K562 (cell line): ENCODE measurements at places on chromosomes 2 and 18.

GRCh38 chr2:146037334-146037870 lies 1517.5 kb upstream of the ZEB2 start:
- DNase-seq, result no peak

GRCh38 chr18:53971331-53971730 lies 253.1 kb downstream of the MBD2 start:
- DNase-seq, result no peak

GRCh38 chr2:119929537-119929936 lies 83.3 kb upstream of the EPB41L5 start:
- DNase-seq, result no peak

DNA sequence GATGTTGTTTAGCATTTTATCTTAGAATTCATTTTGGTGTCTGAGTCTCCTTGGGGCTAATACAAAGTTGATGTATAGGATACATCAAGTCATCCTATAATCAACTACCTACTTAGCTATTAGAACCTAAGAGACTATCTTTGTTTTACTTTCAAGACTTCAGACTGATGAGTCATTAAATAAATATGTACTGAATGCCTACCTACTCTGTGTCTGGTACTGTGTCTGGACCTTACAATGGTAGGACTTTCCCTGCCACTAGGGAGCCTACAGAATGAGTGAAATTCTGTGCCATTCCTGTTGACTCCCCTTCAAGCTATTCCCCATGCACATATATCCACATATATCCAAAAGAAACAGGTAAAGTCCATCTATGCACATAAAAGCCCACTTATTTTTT lies 114.5 kb downstream of the ERBB4 start:
- DNase-seq, result no peak

GRCh38 chr2:43193652-43194120 lies 32.7 kb downstream of the ZFP36L2 start:
- DNase-seq, result peak; percentile 39

- DNase-seq, result no peak
Measured at GRCh38 chr2:130728007-130728454, 839 bp upstream of the GPR148 start.

- DNase-seq, result no peak
Measured at GRCh38 chr2:176639671-176640070, 370.4 kb downstream of the MTX2 start.

GRCh38 chr2:241863536-241863954 lies 4.9 kb upstream of the PDCD1 start:
- no peak for DNase-seq

DNA sequence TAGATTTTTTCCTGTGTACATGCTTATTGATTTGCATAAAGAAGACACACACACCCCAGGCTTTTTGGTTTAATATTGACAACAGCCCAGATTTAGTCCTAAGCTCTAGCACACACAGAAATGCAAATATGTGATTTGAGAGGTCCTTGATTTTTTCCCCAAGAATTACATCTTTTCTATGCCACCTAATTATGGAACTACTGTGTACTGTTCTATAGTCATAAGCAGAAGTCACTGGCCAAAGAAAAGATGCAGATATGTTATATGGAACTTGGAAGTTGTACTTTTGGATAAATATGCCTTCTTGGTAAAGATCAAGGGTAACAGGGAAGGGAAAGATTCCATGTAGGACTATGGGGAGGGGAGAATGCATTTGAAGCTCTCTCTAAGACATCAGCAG lies 105.6 kb downstream of the SETBP1 start:
- DNase-seq, result no peak

DNA sequence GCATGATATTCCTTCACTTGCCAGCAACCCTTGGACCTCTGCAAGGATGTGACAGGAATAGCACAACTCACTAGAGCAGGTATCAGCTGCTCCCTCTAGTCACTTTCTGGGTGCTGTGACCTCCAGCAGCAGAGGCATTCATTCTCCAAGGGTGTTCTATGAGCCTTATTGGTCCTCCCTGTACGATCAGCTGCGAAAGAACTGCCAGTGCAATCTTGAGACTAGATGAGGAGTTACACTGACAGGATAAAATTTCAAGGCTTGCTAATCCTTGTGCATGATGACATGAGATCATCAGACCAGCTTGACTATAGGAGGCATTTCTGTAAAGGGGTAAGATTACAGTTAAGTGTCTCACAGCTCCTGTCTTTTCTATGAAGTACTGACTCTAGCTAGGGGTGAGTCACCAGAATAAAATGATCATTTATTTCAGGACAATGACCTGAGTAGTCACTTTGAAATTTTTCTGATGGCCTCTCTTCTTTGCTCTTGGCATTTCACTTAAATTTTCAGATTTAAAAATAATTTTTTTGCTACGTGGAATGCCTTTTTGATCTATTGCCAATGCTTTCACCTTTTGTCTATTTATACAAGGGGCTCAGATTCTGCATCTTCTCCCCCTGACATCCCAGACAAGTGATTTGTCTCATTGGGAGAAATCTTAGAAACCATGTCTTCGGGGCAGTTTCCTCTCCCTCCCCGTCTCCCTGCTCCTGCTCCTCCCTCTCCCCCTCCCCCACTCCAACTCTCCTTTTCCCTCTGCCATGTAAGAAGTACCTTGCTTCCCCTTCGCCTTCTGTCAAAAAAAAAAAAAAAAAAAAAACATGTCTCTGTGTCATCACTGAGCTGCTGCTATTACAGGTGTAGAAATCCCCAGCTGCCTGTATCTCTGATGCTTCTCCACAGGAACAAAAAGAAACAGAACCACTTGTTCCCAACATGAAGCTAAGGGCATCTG lies 49.2 kb upstream of the FRZB start:
- DNase-seq, result no peak

DNA sequence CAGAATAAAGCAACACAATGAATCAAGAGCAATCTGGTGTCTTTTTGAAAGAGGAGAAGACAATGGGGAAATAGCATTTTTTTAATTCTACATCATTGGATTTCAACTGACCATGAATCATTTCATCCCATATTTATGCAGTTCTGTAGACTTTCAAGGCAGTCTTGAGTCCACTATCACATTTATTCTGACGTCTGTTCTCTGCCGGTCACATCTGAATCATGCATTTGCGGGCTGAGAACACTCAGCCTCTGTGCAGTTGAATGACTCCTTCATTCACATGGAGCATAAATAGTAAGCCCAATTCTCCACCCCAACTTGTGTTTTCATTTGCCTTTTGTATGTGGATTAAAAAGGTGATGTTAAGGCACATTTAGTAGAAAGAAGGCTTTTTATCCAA lies 128.2 kb downstream of the AKAIN1 start:
- DNase-seq, result no peak

GRCh38 chr2:241461693-241462677 lies 46.4 kb downstream of the STK25 start:
- DNase-seq, result no peak

DNA sequence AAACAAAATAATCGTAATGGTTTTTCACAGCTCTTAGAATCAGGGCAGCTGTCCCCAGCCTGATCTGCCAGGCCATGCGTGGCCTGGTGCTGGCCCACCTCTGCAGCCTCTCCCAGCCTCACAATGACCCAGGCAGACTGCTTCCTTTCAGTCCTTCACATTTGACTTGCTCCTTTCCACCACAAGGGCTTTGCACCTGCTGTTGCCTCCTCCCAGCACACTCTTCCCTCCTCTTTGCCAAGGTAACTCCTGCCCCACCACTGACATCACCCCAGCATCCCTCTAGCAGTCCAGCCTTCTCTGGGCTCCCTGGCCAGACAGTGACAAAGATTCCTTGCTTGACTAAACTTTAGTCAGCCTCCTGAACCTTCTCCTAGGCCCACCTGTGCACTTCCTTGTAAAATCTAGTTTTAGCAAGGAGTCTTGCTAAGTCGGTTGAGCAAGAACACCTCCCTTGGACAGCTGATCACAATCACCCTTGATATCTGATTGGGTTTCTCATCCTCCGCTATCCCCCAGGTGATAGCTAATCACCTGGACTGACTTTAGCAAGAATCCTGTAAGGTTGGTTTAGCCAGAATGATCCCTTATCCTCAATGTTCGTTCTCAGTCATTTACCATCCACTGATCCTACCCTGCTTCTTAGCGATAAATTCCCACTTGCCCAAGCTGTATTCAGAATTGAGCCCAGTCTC lies 16.2 kb upstream of the RAB11FIP5 start:
- no peak for DNase-seq

DNA sequence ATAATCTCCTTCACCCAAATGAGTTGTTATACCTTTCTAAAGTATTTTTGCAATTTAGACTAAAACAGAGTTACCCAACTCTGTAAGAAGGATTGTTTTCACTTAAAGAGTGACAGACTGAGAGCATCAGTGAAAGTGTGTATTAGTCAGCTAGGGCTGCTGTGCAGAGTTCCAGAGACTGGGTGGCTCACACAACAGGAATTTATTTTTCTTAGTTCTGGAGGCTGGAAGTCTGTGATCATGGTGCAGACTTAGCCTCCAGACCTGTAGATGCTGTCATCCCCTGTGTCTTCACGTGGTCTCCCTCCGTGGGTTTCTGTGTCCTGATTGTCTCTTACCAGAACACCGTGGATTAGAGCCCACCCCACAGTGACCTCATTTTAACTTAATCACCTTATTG lies 40.0 kb downstream of the BCL2L11 start:
- DNase-seq, result no peak

GRCh38 chr18:14124689-14125088 lies 7.5 kb downstream of the ZNF519 start:
- no peak for DNase-seq

GRCh38 chr2:36820942-36821605 lies 124.6 kb downstream of the VIT start:
- no peak for DNase-seq

DNA sequence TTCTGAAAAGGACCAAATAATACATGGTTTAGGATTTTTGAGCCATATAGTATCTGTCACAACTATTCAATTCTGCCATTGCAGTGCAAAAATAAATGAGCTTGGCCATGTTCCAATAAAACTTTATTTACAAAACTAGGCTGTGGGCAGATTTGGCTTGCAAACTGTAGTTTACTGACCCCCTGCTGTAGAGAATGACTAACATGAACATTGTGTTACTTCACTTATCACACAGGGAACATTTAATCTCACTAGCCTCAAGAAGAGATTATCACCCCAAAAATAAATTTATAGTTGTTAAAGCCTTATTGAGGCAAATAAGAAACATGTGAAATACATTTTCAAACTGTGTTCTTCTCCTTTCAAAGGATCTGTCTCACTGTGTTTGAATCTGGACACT lies 766.2 kb downstream of the MBD2 start:
- DNase-seq, result no peak

DNA sequence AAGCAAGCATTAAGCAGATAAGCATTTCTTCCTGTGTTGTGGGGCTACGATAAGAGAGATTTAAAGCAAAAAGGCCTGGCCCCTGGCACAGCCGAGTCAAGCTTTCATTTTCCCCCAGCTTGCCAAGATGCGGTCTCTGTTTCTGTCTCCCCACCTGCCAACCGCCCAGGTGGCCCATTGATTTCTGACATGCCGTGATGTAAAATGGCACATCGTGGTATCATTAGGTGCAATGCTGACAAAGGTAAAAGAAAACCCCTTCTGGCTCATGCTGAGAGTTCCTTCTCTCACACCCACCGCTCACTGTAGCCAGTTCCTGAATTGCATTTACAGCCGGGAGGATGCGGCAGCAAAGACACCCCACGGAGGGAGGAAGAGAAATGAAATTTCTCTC lies 62.8 kb downstream of the BOD1L2 start:
- no peak for DNase-seq

- no peak for DNase-seq
Measured at GRCh38 chr2:201448061-201448460, 3.2 kb downstream of the TRAK2 start.

GRCh38 chr2:223386984-223387383 lies 215.2 kb downstream of the SCG2 start:
- DNase-seq, result no peak

GRCh38 chr2:158766524-158766923 lies 28.6 kb upstream of the DAPL1 start:
- DNase-seq, result no peak
